ENCODE measurements at places on chromosomes 5 and 9.

- no peak for DNase-seq
Measured at GRCh38 chr5:54159153-54159892, 151.1 kb downstream of the ARL15 start.

DNA sequence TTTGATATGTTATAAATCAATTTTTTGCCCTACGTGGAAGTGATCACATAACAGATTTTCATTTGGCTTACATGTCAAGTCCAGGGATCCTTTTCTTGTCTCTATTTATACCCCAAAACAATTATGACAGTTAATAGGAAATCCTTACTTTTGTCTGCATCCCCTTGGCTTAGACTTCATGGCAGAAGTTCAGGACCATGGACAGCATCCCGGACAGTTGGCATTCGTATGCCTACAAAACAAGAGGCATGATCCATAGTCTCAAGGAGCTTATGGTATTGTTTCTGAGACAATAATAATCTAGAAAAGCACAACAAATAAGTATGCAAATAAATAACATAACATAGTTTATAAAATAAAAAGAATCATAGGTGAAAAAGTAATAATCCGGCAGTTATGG, 214.3 kb upstream of the GRIA1 start:
- DNase-seq: no peak

DNA sequence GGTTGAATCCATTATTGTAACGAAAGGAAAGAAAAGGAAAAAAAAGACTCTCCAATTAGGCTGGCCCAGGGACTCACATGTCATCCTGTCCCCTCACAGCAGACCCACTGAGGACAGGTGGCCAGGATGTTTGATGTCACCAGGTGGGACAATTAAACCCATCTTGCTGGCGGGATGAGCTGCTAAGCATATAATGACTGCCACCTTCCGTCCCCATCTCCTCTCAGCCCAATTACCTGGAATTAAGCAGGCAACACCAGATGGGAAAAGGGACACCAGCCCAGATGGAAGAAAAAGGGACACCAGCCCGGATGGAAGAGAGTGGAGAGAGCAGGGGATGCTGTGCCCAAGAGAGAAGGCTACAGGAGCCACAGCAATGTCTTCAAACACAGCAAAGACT, 116.6 kb upstream of the SARDH start:
- no peak for DNase-seq

GRCh38 chr9:109950710-109951443, 170.9 kb downstream of the PALM2AKAP2 start:
- no peak for DNase-seq

- no peak for DNase-seq
Measured at GRCh38 chr9:100992632-100993031, 35.9 kb upstream of the PLPPR1 start.

- no peak for DNase-seq
Measured at GRCh38 chr5:128949847-128950546, 15.3 kb upstream of the SLC27A6 start.

DNA sequence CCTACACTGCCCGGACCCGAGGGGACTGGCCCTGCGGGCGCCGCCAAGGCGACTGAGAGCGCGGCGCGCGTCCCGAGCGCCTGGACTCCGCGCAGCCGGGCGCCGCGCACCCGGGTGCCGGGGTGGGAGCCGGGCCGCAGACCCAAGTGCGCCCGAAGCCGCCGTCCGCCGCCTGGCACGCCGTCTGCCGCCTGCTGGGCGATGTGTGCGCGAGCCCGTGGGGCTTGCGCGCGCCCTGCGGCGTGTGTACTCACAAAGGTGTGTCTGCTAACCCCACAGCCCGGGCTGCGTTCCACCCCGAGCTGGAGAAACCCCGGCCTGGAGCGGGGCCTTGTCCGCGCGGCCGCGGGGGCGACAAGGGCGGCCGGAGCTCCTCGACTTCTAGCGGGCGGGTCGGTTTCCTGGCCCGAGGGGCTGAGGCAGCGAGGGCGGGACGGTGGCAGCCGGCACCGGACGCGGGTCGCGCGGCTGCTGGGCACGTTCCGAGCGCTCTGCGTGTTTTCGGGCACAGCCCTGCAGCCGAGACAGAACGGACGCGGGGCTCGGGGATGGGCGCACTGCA, 1.1 kb upstream of the ZSWIM6 start:
- peak; percentile 47 for DNase-seq

DNA sequence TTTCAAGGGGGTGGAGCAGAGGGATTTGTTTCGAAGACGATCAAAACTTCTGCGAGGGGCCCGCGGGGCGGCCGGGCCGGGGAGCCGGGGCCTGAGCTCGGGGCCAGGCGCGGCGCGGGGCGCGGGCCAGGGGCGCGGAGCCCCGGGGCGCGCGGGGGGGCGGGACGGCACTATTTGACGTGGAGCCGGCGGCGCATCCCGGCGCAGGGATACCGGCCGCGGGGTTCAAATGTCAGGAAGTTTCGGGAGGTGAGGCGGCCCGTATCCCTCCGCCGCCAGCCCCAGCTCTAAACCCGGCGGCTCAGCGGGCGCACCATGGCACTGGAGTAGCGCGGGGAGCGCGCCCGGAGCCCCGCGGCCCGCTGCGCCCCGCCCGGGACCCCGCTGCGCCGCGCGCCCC, at the start of gene LMX1B:
TSS of gene LMX1B (plus strand) at position 278 of the 400 bp plus-strand sequence. CDS start 522 bp downstream, outside the sequence.
- no peak for DNase-seq

- no peak for DNase-seq
Measured at GRCh38 chr5:109656829-109657228, 32.9 kb upstream of the MAN2A1 start.

GRCh38 chr5:40480392-40480791, 199.3 kb upstream of the PTGER4 start:
- DNase-seq: peak; percentile 41

DNA sequence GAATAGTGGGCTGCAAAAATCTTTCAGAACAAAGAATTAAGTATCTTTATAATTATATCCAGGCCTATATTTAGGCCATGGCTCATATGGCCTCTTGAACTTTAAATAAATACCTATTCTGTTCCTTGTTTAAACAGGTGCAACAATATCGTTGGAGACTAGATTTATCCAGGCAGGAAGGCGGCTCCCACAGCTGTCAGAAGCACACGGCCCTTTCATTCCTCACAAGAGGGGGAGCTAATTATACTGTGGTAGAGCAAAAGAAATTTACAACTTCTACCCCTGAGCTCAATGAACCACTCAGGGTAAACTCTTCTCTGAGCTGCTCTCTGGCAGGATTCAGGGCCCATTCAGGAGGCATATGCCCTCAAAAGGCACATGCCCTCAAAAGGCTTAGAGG, 31.3 kb downstream of the TMEM174 start:
- no peak for DNase-seq

DNA sequence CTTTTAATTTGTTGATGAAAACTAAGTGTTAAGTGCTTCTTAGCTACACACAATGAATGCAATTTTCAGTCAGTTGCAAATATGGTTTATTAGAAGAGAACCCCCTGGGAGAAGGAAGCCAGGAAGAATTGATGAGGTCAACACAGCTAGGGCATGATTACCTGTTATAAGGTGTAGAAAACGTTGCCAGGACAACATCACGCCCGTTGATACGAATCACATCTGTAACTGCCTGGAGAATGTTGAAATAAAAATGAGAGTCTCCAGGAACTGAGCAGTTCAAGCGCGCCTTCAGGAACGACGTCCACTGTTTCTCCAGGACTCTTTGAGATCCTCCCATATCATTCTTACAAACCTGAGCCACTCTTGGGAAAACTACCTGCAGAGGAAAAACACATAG, 88.0 kb downstream of the SEMA6A start:
- DNase-seq: no peak

GRCh38 chr9:122320413-122320881, 50.4 kb upstream of the PTGS1 start:
- no peak for DNase-seq

DNA sequence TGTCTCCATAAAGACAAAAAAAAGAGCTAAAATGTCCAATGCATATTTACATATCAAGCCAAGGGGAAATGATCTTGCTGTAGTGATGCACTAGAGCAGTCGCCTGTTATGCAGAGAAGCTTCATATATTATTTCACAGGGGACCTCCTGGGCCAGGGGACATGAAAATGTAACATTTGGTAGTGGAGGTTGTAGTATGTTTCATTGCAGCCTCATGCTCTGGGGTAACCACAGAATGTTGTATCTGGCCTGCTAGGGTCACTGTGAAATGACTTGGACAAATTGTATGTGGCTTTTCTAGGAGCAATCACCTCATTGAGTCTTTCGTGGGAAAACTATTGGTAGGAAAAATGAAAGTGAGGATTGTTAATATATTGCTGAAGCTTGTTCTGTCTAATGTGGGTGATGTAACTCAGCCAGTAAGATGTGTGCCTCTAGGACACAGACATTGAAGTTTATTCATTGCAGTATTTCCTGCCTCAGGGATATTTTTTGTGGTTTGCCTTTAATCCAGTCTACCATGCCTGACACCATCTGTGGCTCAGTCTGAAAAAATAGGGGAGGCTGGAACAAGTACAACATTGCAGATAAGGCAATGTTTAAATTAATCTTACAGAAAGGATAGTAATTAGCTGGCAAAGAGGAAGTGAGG, 430.8 kb upstream of the TNC start:
- no peak for DNase-seq

- no peak for DNase-seq
Measured at GRCh38 chr5:81838307-81838906, 87.5 kb upstream of the SSBP2 start.

DNA sequence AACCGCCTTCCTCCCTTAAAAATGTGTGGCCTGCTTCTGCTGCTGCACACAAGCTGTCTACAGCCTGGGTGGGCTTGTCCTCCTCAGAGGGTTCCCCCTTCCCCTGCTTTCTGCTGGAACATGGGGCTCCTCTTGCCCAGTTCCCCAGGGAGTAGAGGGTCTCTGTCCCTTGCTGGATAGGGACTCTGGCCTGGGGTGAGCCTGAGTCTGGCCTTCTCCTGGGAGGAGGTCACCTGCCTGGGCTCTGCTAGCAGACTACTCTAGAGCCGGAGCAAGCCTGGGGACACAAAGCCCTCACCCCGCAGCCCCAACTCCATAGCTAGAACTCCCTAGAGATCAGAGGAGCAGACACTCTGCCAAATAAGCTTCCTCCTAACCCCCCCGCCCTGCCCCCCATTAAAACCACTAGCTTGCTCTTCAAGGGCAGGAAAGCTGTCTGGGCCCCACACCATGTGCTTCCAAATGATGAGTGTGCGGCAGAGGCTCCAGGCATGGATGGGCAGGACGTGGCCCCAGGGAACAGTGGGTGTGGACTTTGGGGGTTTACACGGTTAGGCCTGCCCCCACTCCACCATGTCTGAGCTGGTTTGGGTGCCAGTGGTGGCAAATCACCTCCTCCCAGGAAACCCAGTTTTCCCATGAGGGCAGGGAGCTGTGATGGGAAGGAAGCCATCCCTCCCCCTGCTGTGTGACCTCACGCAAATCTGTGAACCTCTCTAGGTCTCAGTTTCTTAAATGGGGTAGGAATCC, 10.0 kb downstream of the TCF7 start:
- DNase-seq: no peak

- no peak for DNase-seq
Measured at GRCh38 chr5:137611011-137611580, 112.0 kb upstream of the SPOCK1 start.

GRCh38 chr9:4741365-4742089, 525 bp upstream of the AK3 start:
- no peak for DNase-seq

DNA sequence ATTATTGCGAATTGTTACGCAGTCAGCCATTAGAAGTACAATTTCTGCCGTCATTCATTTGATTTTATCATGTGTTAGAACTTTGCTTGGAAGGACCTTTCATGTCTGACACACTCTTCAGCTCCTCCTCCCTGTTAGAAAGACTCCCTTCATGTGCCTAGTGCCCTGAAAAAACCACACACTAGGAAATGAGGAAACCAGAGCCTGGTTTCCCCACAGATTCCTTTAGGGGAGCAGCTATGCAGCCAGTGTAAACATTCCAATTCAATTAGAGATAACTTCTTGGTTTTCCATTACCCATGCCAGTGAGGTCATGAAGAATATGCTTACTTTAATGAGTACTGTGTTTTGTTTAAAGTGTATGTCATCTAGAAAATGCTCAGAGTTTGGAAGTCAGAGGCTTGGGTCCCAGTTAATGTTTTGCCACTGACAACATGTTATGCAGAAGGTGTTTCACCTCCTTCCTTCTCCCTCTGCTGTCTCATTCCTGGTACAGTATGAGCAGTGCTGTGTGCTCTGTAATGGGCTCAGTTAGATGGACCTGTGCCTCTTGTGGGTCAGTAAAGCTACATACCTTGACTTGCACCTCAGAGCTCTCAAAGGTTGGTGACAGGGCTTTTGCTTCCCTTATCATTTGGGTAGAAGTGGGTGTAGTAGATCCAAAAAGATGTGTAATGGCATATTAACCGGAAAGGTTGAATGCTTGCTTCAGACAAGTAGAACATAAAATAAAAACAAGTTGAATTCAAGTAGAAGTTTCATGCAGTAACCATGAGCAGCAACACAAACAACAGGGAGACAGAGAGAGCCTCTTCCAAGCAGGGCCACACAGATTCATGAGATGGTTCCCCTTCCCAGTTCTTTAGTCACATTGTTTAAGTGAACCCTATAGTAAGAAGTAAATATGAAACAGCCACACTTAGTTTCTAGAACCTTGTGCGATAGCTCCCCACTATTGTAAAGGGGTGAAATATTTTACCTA, 52.6 kb upstream of the TNFAIP8 start:
- no peak for DNase-seq

DNA sequence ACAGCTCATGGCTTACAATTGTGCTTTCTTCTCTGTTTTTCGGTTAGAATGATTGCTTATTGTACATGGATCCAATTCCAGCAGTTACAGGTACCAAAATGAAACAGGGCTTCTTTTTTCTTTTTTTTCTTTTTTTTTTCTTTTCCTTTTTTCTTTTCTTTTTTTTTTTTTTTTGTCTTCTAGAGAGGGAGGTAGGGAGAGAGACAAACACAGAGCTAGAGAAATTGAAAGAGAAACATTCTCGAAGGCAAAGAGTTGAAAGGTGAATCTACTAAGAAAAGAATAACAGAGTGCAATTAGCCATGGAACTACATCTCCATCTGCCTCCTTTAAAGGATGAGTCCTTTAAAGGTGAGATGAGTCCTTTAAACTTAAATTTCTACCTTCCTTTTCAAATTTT, 1.0 kb upstream of the EDIL3 start:
- DNase-seq: no peak

GRCh38 chr9:5580650-5581049, 48.3 kb upstream of the RIC1 start:
- no peak for DNase-seq

DNA sequence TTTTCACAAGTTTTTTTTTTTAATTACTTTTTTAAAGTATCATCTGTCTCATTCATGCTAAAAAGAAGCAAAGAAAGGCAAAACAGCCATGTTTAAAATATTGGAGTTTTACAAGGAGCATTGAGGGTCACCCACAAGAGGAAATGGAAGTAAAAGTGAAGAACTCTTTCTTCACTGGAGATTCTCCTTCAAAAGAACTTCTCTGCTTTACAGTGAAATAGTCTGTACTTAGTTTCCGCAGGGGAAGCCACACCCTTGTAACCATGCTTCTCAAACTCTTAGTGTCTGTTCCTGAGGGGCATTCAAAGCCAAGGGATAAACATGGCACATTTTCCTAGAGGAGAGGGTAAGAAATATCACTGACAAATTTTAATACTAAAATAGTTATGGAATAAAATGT, 8.6 kb downstream of the C9orf72 start:
- no peak for DNase-seq

- DNase-seq: no peak
Measured at GRCh38 chr5:17190242-17190778, 27.1 kb upstream of the BASP1 start.

GRCh38 chr5:163338-163620, 28.0 kb upstream of the LRRC14B start:
- no peak for DNase-seq
